Fibroblast of gingiva (primary cell): ENCODE measurements at places on chromosomes 2 and 18.

- no peak for DNase-seq
Measured at GRCh38 chr2:239960929-239961661, 64.0 kb downstream of the NDUFA10 start.

DNA sequence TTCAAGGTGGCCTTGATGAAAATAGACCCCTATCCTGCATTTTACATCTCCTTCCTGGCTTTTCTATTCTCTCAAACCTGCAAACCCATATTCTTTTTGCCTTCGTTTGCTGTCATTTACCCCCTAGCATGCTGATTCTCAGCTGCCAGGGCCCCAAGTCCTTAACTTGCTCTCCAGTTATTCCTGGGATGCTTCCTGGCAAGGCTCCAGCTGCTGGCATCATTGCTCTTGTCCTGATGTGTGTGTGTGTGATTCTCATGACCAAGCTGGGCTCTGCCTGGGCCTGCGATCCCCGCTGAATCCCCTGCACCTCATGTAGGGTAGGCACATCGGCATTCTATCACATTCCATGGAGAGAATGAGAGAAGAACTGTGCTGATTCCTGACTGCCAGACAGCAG, 11.9 kb downstream of the NPAS2 start:
- no peak for DNase-seq

- DNase-seq: peak; percentile 48
Measured at GRCh38 chr2:160062292-160063005, at the start of gene PLA2R1. Gene PLA2R1, minus strand, starts transcription at chr2:160062615. Its CDS starts 212 bp downstream, at chr2:160062403.

- no peak for DNase-seq
Measured at GRCh38 chr2:171176516-171176915, 15.8 kb upstream of the TLK1 start.

GRCh38 chr2:110771547-110772382, 39.4 kb downstream of the ACOXL start:
- DNase-seq: no peak

- DNase-seq: no peak
Measured at GRCh38 chr2:25207078-25207545, 38.7 kb upstream of the POMC start.

DNA sequence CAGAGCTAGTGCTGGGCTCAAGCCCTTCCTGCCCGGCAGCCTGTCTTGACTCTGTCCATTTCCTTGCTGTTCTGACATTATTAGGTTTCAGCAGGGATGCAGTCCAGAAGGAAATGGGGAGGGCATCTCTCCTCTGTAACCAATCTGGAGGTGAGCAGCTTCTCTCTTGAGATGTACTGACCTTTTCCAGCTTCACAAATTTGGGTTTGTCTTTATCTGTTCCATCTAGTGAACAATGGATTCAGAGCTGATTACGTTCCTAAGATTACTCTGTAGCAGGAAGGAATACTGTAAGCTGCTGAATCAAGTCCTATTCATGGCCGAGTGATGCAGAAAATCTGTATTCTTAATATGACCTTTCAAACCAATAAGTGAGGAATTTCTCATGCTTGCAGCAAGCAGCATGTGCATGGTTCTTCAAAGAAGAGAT, 11.0 kb downstream of the PLA2R1 start:
- peak; percentile 36 for DNase-seq

DNA sequence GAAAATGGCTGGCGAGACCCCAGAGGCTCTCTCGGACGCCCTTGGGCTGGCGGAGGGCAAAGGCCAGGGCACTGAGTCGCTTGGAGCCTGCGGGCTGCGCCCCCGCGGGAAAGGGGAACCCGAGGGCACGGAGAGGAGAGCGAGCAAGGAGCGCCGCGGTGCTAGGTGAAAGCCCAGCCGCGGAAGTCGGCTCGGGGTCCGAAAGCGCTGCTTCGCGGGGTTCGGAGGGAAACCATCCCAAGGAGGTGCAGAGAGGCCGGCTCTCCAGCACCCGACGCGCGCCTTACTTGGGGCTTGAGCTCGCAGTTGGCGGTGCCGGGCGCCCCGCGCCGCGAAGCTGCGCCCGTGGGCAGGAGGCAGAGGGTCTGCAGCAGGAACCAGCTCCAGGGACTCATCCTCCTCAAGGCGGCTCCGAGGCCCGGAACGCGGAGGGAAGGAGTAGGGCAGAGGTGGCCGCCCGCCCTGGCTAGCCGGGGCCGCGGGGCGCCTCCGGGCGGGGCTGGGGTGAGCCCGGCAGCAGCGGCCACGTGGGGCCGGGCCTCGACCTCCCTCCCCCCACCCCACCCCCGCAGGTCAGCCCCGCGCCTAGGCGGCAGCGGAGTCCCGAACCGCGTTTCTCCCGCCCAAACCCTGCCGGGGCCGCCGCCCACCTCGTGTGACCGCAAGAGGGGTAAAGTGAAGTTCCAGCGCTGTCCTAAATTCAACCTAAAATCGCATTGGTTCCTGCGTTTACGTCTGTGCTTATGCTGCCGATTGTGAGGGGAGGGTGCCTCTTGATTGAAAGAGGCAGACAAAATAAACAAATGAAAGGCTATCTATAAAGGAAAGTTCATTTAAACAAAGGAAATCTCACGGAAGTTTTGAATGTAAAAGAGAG, at the start of gene TRABD2A:
TSS of gene TRABD2A (minus strand) at position 440 of the 877 bp plus-strand sequence. CDS start at position 395, 45 bp downstream.
- DNase-seq: peak; percentile 30

DNA sequence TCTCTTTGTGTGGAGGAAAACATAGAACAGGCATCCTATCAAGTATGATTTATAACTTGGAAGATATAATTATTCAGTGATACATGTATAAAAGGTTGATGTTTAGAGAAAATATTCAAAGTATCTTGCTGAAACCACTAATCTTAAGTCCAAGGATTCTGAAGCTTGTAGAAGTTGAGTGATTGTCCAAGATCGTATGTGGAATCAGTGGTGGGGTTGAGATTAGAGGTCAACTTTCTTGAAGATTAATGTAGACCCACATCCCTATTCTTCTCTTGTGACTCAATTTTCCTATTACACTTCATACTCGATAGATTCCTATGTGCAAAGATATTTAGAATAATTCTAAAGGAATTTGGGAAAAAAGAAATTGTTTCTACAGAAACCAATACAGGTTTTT, 1565.9 kb upstream of the ACVR2A start:
- no peak for DNase-seq

- peak; percentile 42 for DNase-seq
Measured at GRCh38 chr2:228938629-228939028, 332.5 kb downstream of the PID1 start.

GRCh38 chr2:120701499-120701898, 34.2 kb upstream of the GLI2 start:
- DNase-seq: no peak

DNA sequence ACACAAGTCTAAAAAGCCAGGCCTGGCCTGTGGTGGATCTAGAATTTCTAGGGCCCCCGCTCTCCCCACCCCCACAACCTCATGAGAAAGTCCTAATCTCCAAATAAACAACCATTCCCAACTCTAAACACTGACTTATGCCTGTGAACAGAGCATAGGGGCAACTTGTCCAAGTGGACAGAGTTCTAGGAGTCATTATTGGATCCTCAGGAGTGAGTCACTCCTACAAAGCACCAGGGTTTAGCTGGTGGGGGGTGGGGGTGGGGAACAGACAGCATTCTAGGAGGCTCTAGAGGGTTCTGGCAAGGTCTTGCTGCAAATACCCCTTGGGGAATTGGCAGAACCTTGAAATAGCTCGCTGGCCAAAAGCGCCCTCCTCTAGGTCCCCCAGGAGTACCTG, 83.3 kb downstream of the ZCCHC2 start:
- DNase-seq: no peak
